ENCODE measurements at places on chromosomes 2 and 18.
A peak's percentile ranks its signal among the peaks of the same experiment; 100 is the strongest.

DNA sequence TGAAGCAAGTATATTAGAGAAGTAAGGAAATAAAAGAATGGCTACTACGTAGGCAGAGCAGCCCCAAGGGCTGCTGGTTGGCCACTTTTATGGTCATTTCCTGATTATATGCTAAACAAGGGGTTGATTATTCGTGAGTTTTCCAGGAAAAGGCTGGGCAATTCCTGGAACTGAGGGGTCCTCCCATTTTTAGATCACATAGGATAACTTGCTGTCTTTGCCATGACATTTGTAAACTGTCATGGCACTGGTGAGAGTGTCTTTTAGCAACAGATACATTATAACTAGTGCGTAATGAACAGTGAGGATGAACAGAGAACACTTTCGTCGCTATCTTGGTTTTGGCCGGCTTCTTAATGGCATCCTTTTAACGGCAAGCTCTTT, 2.6 kb upstream of the UBE2F start:
- DNase-seq, result no peak

DNA sequence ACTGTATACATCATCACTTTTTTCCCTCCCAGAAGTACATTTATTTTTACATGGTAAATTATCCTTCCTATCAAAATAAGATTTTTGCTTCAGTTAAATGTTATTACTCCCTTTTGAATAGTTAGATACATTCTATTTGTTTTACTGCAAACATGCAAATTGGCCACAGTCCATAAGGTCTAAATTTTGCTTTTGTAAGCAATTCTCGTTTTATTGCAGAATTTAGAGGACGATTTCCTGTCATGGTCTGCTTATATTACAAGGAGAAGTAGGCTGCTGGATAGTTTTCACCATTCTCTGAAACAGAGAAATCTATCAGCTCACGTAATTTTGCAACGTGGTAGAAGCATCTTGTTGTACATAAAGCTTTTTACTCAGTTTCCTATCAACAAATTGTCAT, 1632.5 kb downstream of the LRP1B start:
- DNase-seq, result no peak

DNA sequence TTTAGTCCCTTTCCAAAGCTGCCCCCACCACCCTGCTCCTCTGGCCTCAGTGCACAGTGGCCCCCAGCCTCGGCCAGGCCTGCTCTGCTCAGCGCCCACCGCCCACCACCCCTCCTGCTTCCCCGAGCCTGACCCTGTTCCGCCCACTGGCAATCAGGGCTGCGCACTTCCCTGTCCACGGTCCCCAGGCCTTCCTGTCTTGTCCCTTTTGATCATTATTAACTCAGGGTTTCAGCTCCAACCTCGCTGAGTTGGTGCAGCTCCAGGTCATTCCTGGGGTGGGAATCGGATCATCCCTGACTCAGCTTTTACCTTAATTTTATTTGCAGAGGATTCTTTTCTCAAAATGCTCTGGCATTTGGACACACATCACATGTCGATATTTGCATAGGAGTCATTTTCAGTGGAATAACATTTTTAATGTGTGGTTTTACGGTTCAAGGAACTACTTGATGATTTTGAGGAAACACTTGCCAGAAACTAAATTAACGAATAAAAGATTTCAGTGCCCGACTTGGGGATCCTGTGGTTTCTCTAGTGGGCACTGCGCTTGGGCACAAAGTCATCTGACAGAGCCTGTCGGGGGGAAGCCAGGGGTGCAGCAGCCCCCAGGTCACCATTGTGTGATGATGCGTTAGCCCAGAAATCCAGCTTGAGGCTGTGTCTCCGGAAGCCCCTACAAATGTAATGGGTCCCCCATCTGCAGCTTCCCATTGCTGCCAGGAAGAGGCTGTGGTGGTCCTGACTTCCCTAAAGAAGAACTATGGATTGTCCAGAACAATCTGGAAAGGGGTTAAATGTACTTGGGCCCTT, 1.0 kb upstream of the ESPNL start:
- DNase-seq, result no peak

- DNase-seq, result no peak
Measured at GRCh38 chr18:70121842-70122241, 83.6 kb downstream of the RTTN start.

GRCh38 chr2:203739351-203739750, 32.9 kb downstream of the CD28 start:
- no peak for DNase-seq

DNA sequence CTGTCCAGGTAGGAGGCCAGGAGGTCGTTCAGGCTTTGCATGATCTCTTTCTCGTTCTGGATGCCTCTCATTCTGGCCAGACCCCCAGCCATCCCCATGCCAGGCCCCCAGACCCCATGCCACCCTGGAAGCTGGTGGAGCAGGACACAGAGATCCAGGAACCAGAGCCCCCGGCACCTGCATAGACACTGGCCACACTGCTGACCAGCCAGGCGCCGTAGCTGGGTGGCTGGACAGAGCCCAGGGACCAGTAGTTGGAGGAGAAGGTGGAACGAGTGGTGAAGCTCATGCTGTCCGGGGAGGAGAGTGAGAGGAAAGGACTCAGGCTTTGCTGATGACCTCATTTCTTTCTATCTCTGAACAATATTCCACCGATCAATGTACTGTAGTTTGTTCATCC, 35.5 kb downstream of the SLC4A5 start:
- DNase-seq, result no peak

DNA sequence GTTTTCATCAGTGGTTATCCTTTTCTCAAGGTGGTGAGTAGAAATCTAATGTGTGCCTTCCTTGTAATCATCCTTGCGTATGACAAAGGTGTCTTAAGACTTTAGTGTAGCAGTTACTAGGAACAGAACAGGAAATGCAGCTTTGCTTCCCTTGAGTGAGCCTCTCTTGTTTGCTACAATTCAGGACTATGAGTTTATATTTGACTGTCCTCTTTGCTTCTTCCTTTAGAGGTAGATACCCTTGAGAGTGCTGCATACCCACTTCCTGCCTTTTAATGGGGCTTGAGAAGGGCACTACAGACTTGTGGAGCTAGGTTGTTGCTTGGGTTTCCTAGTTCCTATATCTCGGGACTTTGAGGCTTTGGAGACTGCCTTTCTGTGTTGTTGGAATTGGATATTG, 3.8 kb downstream of the KCNJ13 start:
- no peak for DNase-seq

DNA sequence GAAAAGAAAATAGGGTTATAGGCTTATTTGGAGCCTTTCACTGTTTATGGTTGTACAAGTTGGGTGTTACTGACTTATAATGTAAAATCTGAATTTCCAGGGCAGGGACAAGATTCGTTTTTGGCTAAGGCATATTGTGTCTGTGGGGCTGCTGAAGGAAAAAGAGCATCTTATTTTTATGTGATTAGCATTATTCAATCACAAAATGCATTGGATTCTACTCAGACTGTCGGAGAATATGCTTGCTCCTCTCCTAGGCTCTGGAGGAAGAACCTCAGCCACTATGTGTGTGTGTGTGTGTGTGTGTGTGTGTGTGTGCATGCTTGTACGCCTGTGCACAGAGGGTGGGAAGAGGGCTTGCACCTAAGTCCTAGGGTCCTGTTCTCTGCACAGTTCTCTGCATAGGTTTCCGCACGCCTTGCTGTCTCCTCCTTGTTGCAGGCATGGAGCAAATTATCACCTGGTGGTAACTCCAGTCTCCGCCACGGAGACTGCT, 44.3 kb downstream of the AGAP1 start:
- DNase-seq, result no peak

GRCh38 chr2:165313509-165313908, 74.3 kb downstream of the SCN2A start:
- no peak for DNase-seq

DNA sequence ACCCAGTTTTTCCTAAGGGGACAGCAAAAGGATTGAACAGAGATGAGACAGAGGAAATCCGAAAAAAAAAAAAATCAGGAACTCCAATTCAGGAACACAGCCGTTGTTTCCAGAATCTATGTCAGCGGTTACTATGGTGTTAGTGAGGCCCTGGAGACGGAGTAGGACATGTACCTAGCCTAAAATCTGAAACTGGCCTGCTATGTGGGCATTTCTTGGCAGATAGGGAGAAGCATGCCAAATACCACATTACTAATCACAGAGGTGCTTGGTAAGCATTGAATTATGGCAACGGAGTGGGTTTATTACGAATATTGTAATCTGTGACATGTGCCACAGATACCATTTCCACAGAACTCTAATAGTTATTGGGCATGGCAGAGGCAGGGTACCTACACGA, 530.6 kb downstream of the CCDC85A start:
- DNase-seq, result no peak

- no peak for DNase-seq
Measured at GRCh38 chr2:46711156-46711555, 204.4 kb downstream of the MCFD2 start.

DNA sequence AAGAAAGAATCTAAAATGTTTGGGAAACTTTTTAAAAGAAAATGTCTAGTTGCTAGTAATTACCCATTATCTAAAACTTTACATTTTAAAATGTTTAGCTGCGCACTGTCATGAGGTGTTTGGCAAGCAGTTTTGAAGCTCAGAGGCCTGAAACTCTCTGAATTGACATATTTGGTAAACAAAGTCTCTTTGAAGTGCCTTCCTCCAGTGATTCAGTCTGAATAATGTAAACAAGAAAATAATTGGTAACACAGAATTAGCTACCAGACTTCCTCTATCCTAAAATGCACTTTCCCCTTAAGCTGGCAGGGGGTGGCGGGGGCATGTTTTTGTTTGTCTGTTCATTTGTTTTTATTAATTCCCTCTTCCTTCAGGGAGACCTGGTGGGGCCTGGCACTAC, 61.4 kb downstream of the WDR75 start:
- DNase-seq, result no peak

- no peak for DNase-seq
Measured at GRCh38 chr2:164039270-164039669, 303.5 kb upstream of the FIGN start.

- DNase-seq, result no peak
Measured at GRCh38 chr2:50392185-50392584, 639.7 kb downstream of the NRXN1 start.

- DNase-seq, result no peak
Measured at GRCh38 chr2:32988525-32988924, 41.8 kb downstream of the LTBP1 start.

GRCh38 chr2:30867385-30867784, 60.1 kb upstream of the CAPN13 start:
- no peak for DNase-seq

DNA sequence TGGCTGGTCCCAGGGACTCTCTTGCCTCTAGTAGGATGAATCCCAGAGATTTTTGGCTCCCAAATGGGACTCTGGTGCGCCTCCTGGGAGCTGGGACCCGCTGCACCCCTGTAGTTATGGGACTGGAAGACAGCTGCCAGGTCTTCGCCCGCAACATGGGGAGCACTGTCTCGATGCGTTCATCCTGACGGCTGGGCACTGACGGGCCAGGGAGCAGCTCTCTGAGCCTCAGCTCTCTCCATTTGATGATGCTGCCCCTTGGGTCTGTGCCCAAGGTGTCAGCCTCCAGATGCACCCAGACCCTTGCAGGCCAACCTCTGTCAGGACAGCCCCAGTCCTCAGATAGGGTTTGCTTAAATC, 9.3 kb upstream of the ARMC9 start:
- DNase-seq, result no peak

DNA sequence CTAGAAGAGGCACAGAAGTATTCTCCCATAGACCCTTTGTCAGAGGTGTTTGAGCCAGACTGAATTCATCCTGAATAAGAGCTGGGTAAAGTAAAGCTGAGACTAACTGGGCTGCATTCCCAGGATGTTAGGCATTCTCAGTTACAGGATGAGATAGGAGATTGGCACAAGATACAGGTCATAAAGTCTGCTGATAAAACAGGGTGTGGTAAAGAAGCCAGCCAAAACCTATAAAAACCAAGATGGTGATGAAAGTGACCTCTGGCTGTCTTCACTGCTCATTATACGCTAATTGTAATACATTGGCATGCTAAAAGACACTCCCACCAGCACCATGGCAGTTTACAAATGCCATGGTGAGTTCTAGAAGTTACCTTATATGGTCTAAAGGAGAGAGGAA, 364.9 kb upstream of the TMEFF2 start:
- no peak for DNase-seq

- no peak for DNase-seq
Measured at GRCh38 chr2:48369971-48370370, 160.0 kb upstream of the STON1 start.

DNA sequence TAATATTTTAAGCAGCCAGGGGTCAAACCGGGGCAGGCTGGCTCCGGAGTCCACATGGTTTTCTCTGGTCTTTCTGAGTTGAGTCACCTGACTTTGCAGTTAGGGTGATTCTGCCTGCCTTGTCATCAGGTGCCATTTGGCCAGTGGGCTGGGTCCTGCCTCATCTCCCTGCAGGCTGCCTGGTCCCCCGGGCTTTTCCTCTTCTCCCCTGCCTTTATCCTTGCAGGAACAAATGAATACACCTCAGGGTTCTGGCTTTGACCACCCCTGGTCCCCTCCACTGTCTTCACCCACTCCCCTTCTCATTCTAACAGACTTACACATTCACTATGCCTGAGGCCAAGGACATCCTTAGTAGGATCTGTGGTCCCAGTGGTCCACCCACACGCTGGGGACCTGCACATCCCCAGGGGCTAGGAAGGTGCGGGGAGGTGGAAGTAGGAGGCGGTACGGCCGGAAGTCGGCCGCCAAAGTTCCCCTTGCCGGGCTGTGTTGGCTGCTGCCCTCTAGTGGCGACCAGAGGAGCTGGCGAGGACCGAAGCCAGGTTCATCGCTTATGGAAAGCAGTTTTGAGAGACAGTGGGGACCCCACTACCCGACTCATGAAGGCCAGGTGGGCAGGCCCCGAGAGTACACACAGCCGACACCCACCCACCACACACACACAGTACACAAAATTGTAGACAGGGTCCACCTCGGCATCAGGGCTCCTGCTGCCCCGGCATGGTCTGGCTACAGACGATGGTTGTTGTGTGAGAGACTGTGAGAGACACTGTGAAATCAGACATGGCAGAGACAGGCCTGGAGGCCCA, 6.3 kb upstream of the TEX261 start:
- DNase-seq, result peak; percentile 58

DNA sequence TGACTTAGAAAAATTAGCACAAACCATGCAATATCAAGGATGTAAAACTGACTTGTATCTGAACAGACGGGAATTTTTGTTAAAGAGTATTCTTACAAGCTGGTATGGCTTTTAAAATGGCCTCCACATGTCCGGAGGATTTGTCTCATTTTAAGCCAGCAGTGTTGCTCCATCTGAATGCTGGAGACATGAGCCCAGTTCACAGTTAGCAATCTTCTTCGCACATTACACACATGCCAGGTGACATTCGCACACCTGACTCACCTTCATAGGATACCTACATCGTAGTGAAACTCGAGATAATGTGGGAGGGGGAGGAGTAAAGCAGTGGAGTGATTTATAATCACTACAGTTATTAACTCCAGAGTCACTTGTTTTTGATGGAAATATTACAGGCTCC, 231.8 kb upstream of the RBBP8 start:
- no peak for DNase-seq

GRCh38 chr2:20164734-20165478, 60.0 kb downstream of the SDC1 start:
- no peak for DNase-seq

Data from NCI-H1694 (cell line).